ENCODE measurements at places on chromosomes 1 and 21.

GRCh38 chr1:42157667-42158066 lies 4.5 kb downstream of the GUCA2B start:
- no peak for DNase-seq

DNA sequence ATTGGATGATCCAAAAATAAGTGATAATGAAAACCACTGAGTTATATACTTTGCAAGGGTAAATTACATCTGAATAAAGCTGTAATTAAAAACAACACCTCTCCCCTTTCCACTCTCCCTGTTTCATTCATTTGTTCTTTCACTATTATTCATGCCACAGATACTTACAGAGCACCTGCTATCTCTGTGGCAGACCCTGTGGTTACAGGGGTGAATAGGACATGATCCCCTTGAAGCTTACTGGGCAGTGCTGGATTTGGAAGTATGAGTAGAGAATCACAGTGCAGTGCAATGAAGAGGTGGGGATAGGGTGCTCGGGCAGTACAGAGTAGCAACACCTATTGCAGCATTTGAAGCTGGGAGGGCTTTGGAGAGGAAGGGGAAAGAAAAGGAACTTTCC lies 21.7 kb downstream of the ARV1 start:
- DNase-seq = no peak

DNA sequence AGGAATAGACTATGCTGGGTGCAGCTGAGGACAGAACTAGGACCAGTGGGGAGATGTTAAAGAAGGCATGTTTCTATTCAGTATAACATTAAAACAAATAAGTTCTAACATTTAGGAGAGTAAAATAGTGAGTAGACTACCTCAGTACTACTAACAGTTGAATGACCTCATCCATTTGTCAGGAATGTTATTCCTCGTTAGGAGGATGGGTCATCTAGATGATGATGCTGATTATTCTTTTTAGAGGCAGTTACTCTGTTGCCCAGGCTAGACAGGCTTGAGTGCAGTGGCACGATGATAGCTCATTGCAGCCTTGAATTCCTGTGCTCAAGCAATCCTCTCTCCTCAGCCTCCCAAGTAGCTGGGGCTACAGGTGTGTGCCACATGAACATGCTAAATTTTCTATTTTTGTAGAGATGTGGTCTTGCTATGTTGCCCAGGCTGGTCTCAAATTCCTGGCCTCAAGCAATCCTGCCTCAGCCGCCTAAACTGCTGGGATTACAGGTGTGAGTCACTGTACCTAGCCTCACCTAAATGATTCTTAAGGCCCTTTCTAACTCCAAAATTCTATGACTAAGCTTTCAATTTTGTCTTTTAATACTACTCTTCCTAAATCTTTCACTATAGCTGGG lies 9.3 kb downstream of the EEIG2 start:
- DNase-seq = no peak

DNA sequence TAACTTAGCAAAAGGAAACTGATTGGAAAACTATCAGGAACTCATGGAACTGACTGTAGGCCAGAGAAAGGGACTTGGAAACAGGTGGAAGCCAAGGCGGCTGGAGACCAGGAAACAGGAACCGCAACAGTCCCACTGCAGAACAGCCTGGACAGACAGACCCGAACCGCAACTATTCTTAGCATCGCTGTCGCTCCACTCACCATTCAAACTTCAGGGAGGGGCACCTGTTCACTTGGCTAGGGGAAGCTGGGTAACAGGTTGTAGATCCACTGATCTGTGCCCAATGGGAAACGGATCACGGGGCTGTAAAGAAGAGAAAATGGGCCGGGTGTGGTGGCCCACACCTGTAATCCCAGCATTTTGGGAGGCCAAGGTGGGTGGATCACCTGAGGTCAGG lies 61.9 kb downstream of the CLSTN1 start:
- no peak for DNase-seq

DNA sequence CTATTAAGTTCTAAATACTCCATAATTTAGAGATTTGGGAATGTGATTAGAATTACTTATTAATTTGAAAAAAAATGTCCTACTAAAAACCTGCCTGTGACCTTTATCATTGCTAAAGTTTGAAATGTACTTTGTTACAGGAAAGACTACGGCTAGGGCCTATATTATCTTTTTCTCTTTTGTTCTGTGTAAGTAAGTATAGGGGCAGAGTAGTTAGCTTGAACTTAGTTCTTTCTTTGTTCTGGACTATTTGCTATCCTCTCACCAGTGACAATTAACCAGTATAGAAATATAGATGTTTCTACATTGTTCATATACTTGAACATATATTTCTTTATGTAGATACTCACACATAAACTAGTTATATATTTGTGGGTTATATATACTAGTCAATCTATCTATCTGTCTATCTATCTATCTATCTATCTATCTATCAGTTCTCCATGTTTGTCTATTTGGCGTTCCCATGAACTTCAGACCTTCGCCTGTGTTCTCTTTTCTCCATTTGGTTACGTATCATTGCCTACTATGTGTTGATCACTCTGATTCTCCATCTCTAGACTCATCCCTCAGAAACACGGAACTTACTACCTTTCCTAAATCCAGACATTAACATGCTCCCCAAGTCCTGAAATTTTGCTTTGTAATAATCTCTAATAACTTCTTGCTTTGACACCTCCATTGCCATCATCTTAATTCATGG lies 3.3 kb downstream of the PTPRC start:
- no peak for DNase-seq

DNA sequence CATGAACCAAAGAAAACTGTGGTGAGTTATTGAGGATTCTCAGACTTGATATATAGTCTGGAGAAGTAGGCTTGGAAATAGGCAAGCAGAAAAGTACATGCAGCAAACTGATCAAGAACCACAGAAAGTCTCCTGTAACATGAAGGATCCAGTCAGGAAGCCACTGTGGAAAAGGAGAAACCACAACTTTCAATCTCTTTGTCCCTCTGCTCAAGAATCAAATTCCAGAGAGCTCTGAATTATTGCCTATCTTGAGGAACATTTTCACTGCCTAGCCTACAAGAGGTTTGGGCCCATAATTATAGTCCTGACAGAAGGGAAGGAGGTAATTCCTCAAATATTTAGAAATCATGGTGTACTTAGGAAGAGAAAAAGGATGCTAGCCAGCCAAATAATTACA lies 43.0 kb upstream of the ADAMTS1 start:
- no peak for DNase-seq
